ENCODE measurements at places on chromosomes 16 and 17. TPM values are rescaled to one million over a fixed set of nuclear protein-coding genes. Genes with fewer than 3 reads are reported as not detected.
A peak's percentile ranks its signal among the peaks of the same experiment; 100 is the strongest.

DNA sequence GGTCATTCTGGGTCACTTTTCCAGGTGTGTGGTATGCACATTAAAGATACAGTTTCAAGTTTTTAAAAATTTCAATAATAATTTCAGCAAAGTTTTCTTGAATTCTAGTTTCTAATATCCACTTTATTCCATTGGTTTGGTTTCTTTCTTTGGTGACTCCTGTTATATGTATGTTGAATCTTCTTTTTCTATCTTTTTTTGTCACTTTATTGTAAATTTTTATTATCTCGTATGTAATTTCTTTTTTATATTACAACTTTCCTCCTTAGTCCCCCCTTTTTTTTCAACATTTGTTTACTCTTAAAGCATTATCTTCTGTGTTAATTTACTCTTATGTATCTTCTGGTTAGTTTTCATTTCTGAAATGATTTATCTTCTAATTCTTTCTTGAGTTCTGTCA is 57.5 kb downstream of the NF1 start:
- no peak overlapping the region for H3K27ac ChIP-seq
- no peaks in the 10 kb centered on the region for H3K4me1 ChIP-seq
- H3K4me3 ChIP-seq, result no peak overlapping the region
- H3K27me3 ChIP-seq, result no peaks in the 10 kb centered on the region
- H3K36me3 ChIP-seq, result no peaks in the 10 kb centered on the region
- DNase-seq, result no peak

DNA sequence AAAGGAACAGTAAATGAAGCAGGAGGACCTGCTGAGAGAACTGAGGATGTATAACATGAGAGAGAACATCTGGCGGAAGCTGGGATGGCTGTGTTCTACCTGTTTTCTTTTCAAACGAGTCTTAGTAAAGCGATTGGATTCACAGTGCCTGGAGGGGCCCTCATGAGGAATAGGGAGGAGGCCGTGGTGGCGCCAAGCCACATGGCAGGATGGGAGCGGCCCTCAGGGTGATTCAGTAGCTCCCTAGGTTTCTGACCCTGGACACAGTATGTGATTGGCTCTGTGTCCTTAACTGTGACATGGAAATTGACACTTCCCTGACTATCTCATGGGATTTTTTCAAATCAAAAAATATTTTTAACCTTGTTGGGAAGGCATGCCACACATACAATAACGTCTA is 32.1 kb downstream of the USP43 start:
- no peaks in the 10 kb centered on the region for H3K36me3 ChIP-seq
- no peak overlapping the region for H3K27ac ChIP-seq
- no peaks in the 10 kb centered on the region for H3K4me1 ChIP-seq
- H3K27me3 ChIP-seq, result peaks cover 4% of the 10 kb centered on the region
- DNase-seq, result peak; percentile 15

GRCh38 chr17:8785547-8786413 is 13.4 kb downstream of the MFSD6L start:
- H3K36me3 ChIP-seq, result no peaks in the 10 kb centered on the region
- no peaks in the 10 kb centered on the region for H3K27me3 ChIP-seq
- DNase-seq, result peak; percentile 86
- H3K4me3 ChIP-seq, result no peak overlapping the region
- H3K4me1 ChIP-seq, result peaks cover 4% of the 10 kb centered on the region
- H3K27ac ChIP-seq, result no peak overlapping the region

- H3K4me1 ChIP-seq, result peaks cover 19% of the 10 kb centered on the region
- H3K27ac ChIP-seq, result peak overlapping the region; percentile 24
- no peaks in the 10 kb centered on the region for H3K36me3 ChIP-seq
- H3K27me3 ChIP-seq, result no peaks in the 10 kb centered on the region
Observed at GRCh38 chr16:68382296-68382718, 66.0 kb downstream of the SMPD3 start.

- DNase-seq, result no peak
- peak overlapping the region; percentile 93 for H3K4me3 ChIP-seq
- no peaks in the 10 kb centered on the region for H3K27me3 ChIP-seq
- H3K4me1 ChIP-seq, result peaks cover 45% of the 10 kb centered on the region
- H3K36me3 ChIP-seq, result peaks cover 61% of the 10 kb centered on the region
Observed at GRCh38 chr16:69340095-69340644, 598 bp downstream of the NIP7 start.

GRCh38 chr16:72013888-72014581 is 5.5 kb downstream of the DHODH start:
- peak overlapping the region; percentile 29 for H3K27ac ChIP-seq
- H3K4me3 ChIP-seq, result no peak overlapping the region
- peaks cover 66% of the 10 kb centered on the region for H3K36me3 ChIP-seq
- peaks cover 24% of the 10 kb centered on the region for H3K4me1 ChIP-seq
- H3K27me3 ChIP-seq, result no peaks in the 10 kb centered on the region
- DNase-seq, result peak; percentile 81

- no peaks in the 10 kb centered on the region for H3K4me1 ChIP-seq
- H3K27me3 ChIP-seq, result no peaks in the 10 kb centered on the region
- H3K36me3 ChIP-seq, result no peaks in the 10 kb centered on the region
Observed at GRCh38 chr16:5643855-5644531, 546.4 kb upstream of the EEF2KMT start.

DNA sequence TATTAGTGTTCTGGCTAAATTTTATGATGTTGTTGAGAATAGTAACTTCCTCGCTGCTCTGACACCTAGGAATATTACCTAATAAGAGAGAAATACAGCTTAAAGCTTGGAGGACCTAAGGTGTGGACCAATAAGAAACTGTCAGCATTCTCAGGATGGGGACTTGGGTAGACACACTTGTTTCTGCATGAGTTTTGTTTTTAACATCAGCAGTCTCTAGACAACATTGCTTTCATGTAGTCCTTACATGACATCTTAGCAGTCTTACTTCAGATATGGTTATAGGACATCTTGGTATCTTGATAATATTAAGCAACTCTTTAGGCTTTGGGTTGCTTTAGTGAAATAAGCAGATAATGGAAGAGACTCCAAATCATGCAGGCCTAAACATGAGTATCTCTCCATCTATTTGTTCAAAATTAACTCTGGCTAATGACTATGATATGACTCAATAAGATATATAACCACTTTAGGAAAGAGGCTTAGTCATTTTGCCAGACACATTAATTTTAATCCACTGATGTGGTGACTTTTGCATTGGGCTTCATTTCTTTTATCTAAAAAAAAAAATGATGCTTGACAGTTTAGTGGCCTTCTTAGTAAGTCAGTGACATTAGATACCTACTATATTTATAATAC is 84.5 kb downstream of the WNT3 start:
- H3K27me3 ChIP-seq, result no peaks in the 10 kb centered on the region
- DNase-seq, result no peak
- H3K36me3 ChIP-seq, result no peaks in the 10 kb centered on the region
- no peak overlapping the region for H3K4me3 ChIP-seq

- no peaks in the 10 kb centered on the region for H3K27me3 ChIP-seq
- H3K27ac ChIP-seq, result peak overlapping the region; percentile 29
- H3K4me3 ChIP-seq, result no peak overlapping the region
- peaks cover 56% of the 10 kb centered on the region for H3K4me1 ChIP-seq
- DNase-seq, result no peak
Observed at GRCh38 chr16:88614818-88615580, 23.4 kb upstream of the IL17C start.

Gene SLC25A39
- 76.1 TPM for total RNA-seq

Gene EVPL
- total RNA-seq, result 0.06 TPM

Gene CHST5
- not detected for total RNA-seq
